Fibroblast of villous mesenchyme (primary cell): ENCODE measurements at places on chromosomes 16 and 17.
A peak's percentile ranks its signal among the peaks of the same experiment; 100 is the strongest.

DNA sequence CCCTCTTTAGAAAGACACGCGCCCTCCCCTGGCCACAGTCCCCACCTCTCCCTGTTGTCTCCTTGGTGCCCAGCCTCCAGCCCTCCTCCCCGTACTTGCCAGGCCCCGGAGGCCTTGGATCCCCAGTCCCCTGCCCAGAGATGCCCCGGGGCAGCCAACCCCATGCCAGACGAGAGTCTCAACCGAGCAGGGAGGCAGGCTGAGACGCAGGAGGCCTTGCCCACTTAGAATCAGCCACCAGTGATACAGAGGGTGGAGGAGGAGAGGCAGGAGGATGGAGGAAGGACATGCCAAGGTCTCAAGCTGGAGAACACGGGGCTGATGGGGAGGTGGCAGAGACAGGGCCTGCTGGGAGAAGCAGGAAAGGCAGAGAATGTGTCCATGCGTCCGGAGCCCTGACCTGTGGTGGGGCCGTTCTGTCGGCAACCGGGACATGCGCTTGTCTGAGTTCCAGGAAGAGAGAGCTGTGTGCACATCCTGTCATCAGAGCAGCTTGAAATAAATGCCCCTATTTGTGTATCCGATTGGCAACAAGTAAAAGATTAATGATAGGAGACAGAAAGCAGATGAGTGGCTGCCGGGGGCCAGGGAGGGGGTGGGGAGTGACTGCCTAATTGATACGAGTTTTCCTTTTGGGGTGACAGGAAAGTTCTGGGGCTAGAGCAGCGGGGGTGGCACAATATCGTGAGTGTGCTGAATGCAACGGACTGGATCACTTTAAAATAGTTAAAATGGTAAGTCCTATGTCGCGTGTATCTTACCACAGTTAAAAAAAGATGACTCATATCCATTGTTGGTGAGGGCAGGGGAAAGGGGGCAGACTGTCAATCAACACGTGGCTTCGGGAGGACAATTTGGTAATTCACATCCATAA is 44.7 kb upstream of the MEAK7 start:
- no peak for DNase-seq

DNA sequence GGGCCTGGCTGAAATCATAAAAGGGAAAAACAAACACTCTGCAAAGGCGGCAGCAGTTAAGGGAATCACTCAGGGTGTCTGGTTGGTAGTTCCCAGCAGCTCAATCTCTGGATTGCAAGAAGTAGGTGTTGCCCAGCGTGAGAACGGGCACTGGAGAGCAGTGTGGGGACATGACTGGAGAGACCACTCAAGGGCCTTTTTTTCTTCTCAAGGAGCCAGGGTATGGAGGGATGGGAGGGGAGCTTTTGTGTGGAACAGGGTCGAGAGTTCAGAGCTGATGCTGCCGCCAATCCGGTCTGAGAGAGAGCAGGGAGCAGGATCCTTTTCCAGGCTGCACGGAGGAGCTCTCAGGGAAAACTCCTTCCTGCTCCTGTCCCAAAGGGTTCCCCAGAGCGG is 15.2 kb downstream of the SCNN1B start:
- DNase-seq, result no peak

- no peak for DNase-seq
These were observed 770.1 kb downstream of the KCNJ18 start for GRCh38 chr17:22462461-22462860.

GRCh38 chr16:83100679-83101078 is 473.9 kb downstream of the CDH13 start:
- no peak for DNase-seq

- DNase-seq, result peak; percentile 60
These were observed 32.8 kb downstream of the MYO15A start for GRCh38 chr17:18141210-18141803.

DNA sequence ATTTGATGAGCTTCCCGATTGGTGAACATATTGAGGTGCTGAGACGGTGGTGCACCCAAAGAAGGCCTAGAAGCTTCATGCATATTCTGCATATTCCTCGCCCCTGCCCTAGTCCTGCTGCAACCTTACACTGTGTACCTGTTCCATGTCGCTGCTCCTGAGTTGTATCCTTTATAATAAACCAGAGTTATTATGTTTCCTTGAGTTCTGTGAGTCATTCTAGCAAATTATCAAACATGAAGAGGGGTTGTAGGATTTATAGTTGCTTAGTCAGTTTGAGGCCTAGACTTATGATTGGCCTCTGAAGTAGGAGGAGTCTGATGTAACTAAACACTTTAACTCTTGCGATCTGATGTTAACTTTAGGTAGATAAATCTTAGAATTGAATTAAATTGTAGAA is 436.8 kb downstream of the CA10 start:
- no peak for DNase-seq

DNA sequence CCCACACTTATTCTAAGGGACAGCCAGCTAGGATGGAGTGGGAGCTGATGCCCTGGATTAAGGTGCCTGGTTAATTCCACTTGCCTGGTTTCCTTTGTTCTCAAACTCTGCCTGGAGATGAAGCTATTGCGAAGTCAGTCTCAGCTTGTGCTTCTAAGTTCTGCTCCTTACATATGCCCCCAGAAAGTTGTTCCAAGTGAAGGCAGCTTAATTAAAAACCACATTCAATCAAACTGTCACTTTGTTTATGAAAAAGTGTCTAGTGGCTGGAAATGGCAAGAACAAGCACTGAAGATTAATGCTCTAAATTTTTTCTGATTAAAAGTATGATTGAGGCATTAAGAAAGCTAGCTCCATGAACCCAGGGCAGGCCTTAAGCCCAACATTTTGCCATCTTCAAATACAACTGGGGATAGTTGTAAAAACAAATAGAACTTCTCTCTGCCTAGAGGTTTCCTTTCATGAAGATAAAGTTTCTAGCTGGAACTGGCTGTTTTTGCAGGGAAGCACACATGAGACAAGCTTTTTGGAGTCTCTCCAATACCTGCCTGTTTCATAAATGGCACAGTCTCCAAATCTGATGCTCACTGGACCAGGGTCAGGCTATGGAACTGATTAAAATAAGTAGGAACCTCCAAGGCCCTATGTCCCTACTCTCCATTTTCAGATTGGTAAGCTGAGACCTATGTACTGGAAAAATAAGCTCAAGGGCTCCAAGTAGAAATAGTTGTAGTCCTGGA is 100.9 kb downstream of the GRIN2A start:
- no peak for DNase-seq

DNA sequence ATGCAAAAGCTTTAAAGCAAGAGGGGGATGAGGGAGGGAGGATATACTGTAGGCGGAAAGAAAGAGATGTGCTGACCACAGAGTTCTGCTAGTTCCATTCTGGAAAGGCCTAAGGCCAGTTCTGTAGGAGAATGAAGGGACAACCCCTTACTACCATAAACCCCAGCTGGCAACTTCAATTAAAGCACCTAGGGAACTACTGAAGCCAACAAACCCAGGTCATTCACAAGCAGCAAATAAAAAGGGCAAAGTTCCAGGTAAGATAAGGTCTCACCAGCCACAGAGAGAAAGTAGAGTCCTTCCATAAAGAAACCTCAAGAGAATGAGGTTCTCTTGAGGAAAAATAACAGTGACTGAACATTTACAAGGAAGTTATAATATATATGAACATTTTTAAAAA is 12.8 kb downstream of the TERF2 start:
- no peak for DNase-seq

DNA sequence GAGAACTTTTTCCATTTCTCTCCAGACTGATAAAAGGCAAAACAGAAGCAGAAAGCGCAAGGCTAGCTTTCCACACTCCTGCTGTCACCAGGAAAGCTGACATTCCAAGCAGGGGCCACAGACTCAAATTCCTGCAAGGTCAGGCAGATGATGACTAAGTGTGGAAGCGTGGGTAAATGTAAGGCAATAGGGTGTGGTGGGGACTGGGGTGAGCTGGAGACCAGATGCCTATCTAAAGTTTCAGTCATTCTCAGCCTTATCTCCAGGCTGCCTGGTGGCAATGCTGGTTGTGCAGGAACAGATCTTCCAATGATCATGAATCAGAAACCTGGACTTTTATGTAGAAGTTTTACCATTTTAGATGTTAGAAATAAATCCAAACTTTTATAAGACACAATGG is 224.1 kb downstream of the GSG1L start:
- DNase-seq, result no peak

GRCh38 chr16:15960124-15960971 is 10.9 kb downstream of the ABCC1 start:
- no peak for DNase-seq

DNA sequence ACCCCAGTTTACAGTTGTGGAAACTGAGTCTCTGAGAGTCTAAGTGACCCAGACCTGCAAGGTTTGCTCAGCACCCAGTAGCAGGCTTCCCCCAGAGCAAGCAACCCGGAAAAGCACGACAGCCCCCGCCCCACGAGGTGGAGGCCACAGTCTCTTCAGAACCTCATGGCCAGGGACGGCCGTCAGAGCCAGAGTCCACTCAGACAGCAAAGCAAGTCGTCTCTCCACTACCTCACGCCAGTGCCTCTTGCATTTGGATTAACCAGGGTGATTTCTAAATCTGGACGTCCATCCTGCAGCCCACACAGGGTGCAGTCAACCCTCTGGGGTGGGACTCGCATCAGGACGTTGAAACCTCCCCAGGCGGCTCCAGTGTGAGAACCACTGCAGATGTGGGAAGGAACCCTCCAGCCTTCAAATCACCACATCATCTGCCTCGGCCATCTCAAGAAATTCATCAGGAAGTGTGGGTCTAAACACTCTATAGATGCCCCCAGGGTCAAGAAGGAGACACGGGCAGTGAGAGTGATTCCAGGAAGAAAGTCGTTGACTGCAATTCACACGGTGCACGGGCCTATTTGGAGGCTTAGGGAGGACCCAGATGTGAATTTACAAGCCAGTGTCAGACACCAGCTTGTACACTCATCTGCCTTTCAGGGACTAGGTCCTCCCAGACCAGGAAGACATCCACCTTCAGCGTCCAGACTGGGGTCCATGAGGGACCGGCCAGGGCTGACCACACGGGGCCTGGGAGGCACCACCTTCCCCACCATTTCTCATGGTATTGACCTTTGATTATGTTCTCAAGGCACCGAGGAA is 20.2 kb upstream of the RBFOX3 start:
- no peak for DNase-seq

DNA sequence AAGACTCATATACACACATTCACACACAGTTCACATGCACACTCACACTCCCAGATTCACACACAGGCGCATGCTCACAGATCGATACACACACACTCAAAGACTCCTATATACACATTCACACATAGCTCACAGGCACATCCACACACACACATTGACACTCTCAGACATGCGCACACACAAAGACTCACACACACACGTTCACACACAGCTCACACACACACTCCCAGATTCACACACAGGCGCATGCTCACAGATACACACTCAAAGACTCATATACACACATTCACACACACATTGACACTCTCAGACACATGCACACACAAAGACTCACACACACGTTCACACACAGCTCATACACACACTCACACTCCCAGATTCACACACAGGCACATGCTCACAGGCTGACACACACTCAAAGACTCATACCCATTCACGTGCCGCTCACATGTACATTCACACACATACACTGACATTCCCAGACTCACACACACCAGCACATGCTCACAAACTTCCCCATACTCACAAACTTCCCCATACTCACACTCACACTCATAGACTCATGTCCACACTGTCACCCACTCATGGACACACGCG is 25.6 kb upstream of the KRT17 start:
- no peak for DNase-seq
